Activated naive CD8-positive, alpha-beta T cell treated with anti-CD3 and anti-CD28 coated beads for 36 hours (primary cell): ENCODE measurements at places on chromosomes 11 and 22. TPM values are rescaled to one million over a fixed set of nuclear protein-coding genes. Genes with fewer than 3 reads are reported as not detected.

DNA sequence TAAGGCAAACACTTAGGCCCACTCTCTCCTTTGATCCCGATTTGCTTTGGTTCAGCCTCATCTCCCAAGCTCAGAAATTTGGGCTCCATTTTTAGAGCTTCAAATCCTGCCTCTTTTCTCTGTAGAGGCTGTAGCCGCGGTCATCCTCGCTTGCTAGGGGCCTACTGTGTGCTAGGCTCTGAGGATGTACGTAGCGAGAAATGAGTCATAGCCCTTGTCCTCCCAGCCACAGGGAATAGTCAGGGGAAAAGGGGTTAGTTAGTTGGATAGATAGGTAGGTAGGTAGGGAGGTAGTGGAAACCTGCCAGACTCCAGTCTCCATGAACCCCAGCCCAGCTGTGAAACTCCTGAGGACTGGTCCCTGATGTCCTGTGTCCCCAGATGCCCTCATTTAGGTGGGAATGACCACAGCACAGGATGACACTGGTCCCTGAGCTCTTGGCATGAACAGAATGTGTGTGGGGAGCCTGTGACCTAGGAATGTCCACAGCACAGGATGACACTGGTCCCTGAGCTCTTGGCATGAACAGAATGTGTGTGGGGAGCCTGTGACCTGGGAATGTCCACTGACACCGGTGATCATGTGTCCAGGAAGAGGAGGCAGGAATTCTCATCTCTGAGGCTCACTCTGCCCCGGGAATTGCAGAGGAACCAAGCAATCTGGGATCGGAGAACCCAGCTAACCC lies 21.4 kb upstream of the HMOX1 start:
- H3K27me3 ChIP-seq = peaks cover 11% of the 10 kb centered on the region
- H3K27ac ChIP-seq = no peak overlapping the region
- no peaks in the 10 kb centered on the region for H3K36me3 ChIP-seq

- no peak overlapping the region for H3K4me3 ChIP-seq
- H3K27ac ChIP-seq = peak overlapping the region; percentile 22
- H3K36me3 ChIP-seq = peaks cover 4% of the 10 kb centered on the region
- H3K4me1 ChIP-seq = peaks cover 70% of the 10 kb centered on the region
Measured at GRCh38 chr11:48017105-48017830, 36.9 kb downstream of the PTPRJ start.

DNA sequence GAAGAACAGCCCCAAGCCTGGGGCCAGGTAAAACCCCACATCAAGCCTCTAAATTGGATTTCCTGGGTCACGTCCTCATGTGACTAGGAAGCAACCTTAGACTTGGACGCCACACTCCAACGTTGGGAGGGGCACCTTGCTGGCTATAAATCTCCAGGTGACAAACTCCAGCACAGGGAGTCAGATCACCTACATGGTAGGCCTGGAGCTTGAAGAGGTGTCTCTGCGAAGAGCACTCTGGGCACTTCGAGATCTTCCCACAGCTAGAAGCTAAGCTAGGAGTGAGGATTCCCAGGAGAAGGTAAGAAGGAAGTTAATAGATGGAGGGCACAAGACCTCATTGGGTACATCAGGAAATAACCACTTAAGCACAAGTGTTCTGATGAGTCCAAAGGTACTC lies 77.1 kb upstream of the GNAZ start:
- peaks cover 2% of the 10 kb centered on the region for H3K36me3 ChIP-seq
- no peak for DNase-seq
- H3K27me3 ChIP-seq = peaks cover 51% of the 10 kb centered on the region
- H3K4me3 ChIP-seq = no peak overlapping the region

Gene NECTIN1
- total RNA-seq = 3.2 TPM

DNA sequence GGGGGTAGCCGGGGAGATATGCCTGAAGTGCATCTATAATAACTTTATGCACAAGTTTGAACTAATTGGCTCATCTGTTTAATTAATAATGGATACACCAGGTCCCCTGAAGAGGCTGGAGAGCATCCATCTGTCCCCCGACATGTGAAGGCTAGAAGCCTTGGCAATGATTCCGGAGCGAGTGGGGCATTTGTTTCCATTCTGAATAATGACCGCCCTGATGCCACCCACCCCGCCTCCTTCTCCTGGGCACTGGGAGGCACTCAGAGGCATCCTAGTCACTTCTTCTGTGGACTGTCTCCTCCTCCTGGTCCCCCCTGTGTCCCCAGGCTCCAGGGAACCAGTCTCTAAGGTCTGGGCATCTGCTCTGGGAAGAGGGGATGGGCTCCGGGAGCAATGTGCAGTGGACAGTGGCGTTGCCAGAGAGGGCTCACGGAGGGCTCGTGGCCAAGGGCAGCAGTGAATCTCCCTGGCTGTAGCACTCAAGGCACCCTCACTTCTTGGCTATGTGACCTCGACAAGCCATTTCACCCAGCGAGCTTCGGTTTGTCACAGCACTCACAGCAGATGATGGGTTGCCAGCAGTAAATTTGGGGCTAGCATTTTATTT lies 64.7 kb downstream of the TSPAN18 start:
- DNase-seq = no peak
- H3K36me3 ChIP-seq = no peaks in the 10 kb centered on the region
- no peaks in the 10 kb centered on the region for H3K4me1 ChIP-seq
- H3K4me3 ChIP-seq = no peak overlapping the region
- H3K27ac ChIP-seq = no peak overlapping the region
- H3K27me3 ChIP-seq = no peaks in the 10 kb centered on the region

DNA sequence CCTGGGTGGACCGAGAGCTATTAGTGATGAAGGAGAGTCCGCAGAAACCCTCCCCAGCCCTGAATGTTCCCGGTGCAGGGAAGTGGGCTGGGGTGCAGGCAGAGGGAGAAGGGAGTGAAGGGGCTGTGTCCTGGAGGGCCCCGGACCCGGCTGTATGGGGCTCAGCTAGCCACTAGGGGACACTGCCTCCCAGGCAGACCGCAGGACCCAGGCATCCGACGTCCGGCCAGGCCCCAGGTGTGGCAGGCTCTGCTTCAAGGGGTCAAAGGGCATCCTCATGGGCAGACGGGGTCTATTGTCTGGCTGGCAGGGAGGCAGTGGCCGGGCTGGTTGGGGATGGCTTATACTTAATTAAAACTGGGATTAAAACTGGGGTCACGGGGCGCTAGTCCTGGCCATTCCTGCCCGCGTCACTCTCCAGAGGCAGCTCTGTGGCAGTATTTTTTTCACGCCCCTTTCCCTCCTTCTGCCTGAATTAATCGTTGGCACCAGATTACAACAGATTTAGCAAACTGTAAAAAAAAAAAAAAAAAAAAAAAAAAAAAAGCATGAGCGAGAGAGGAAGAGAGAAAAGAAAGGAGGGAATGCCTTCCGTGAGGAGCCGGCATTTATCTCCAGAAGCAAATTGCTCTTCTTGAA lies 5.1 kb downstream of the FLRT1 start:
- no peak overlapping the region for H3K27ac ChIP-seq
- no peaks in the 10 kb centered on the region for H3K36me3 ChIP-seq
- H3K4me3 ChIP-seq = no peak overlapping the region

Gene MSANTD2
- total RNA-seq = 7.2 TPM

DNA sequence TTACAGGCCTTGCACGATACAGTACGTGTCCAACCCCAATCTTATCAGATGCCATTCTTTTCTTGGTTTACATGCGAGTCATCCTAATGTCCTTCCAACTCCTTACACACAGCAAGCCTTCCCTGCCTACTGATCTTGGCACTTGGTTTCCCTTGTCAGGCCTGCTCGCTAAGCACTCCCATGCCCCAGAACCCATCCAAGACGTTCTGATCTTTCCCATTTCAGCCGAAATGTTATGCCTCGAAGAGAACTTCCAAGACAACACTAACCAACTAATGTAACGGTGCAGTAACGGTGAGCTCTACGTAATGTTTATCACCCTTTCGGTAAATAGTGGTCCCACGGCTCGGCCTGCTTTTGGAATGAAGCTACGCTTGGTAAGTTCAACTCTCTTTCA lies 521 bp downstream of the PES1 start:
- H3K27ac ChIP-seq = no peak overlapping the region
- DNase-seq = no peak
- H3K4me1 ChIP-seq = peaks cover 14% of the 10 kb centered on the region
- peaks cover 30% of the 10 kb centered on the region for H3K36me3 ChIP-seq

Gene KRTAP5-9
- total RNA-seq = not detected

- H3K36me3 ChIP-seq = no peaks in the 10 kb centered on the region
- no peak for DNase-seq
- H3K4me3 ChIP-seq = no peak within 1 kb of the TSS
- H3K4me1 ChIP-seq = peaks cover 7% of the 10 kb centered on the region
- no peaks in the 10 kb centered on the region for H3K27me3 ChIP-seq
Measured at GRCh38 chr11:116837231-116838091, at the start of gene APOA1. TSS of gene APOA1 (minus strand) at chr11:116837622. CDS start at chr11:116837387, 235 bp downstream.

Gene MIAT
- total RNA-seq = 5.1 TPM

DNA sequence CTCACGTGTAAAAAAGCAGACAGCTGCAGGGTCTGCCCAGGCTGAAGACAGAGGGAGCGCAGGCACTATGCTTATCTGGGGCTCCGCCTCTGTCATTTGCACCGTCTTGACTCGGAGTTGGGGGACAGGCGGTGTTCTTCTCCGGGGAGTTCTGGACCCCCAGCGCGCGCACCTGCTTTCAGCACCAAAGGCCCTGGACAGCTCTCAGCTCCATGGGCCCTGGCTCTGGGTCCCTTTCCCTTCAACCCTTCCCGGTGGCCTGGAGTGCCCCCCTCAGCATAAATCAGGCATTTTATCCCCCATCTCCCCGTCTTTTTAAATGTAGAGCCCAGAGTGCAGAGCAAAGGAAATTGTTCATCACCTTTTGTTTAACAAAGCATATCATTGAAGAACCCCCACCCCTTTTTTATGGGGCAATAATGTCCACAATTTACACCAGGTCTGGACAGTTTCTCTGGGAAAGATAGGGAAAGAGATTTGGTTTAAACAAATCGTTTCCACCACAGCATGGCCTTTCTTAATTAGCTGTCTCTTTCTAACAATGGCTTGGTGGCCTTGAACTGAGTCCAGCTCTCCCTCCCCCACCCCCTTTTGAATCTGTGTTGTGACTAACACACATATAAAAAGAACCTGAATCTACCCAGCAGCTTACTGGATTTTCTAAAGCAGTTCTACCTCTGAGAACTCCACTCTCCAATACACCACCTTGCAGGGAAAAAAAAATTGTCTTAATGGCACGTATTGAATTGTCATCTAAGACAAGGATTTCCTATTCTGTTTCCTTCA lies 1.7 kb downstream of the SEZ6L start:
- H3K4me3 ChIP-seq = no peak overlapping the region
- peak; percentile 4 for DNase-seq
- H3K36me3 ChIP-seq = no peaks in the 10 kb centered on the region

Gene OR2D2
- not detected for total RNA-seq

- H3K36me3 ChIP-seq = no peaks in the 10 kb centered on the region
- no peak for DNase-seq
- H3K4me1 ChIP-seq = no peaks in the 10 kb centered on the region
- no peak overlapping the region for H3K27ac ChIP-seq
- H3K27me3 ChIP-seq = peaks cover 11% of the 10 kb centered on the region
- no peak overlapping the region for H3K4me3 ChIP-seq
Measured at GRCh38 chr11:75625021-75625420, 43.8 kb downstream of the MAP6 start.

Gene PHLDB1
- total RNA-seq = 2.9 TPM

Gene CCDC15
- total RNA-seq = 4.5 TPM

DNA sequence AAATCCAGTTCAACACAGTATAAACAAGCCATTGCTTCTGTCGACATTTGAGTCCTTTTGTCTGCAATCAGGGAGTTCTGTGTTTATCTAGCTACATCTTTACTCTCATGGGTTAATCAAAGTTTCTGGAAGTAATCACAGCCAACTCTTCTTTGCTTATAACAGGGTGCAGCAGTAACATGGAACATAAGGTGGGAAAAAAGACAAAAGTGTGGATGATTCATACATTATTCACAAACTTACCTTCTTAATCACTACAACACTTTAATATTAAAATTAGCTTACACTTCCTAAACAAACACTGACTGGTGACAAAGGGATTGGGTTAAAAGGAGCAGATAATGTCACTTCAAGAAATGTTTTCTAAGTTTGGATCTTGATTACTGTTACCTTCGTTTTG lies 44.7 kb downstream of the SNX19 start:
- H3K4me3 ChIP-seq = no peak overlapping the region
- H3K27me3 ChIP-seq = no peaks in the 10 kb centered on the region
- no peak overlapping the region for H3K27ac ChIP-seq
- H3K36me3 ChIP-seq = peaks cover 6% of the 10 kb centered on the region

DNA sequence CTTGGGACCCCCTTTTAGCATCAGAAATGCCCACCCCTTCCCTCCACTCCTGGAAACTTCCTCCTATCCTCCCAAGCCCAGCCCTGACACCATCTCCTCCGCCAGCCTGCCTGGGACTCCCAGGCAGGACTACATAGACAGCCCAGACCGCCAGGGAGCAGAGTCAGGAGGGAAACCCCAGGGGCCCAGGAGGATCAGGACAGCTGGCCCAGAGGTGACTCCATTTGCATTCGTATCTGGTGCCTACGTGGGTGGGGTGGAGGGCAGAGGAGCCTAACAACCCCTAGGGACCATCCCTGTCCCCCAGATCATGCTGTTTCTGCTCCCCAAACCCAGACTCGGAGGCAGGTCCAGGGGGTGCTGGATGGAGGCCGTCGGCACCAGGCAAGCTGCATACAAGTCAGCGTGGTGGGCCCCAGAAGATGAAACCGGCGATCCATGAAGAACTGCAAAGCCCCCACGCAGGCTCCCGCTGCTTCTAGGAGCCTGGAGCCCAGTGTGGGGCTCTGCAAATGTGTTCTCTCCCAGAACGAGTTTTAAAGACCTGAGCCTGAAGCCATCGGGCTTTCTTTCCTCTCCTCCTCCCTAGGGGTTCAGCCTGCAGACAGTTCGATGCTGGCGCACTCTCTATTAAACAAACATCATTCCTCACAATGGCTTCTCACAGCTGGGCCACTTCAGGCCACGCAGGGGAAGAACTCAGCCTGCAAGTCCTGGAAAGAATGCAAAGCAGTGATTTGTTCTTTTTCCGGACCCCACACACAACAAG lies 1506.8 kb downstream of the BRD1 start:
- peaks cover 3% of the 10 kb centered on the region for H3K27me3 ChIP-seq
- no peaks in the 10 kb centered on the region for H3K36me3 ChIP-seq

- H3K27ac ChIP-seq = no peak overlapping the region
- H3K27me3 ChIP-seq = peaks cover 9% of the 10 kb centered on the region
- H3K4me1 ChIP-seq = no peaks in the 10 kb centered on the region
- DNase-seq = no peak
- no peak overlapping the region for H3K4me3 ChIP-seq
Measured at GRCh38 chr22:49300241-49300640, 527.4 kb downstream of the BRD1 start.

Gene PNPLA3
- total RNA-seq = 0.39 TPM

DNA sequence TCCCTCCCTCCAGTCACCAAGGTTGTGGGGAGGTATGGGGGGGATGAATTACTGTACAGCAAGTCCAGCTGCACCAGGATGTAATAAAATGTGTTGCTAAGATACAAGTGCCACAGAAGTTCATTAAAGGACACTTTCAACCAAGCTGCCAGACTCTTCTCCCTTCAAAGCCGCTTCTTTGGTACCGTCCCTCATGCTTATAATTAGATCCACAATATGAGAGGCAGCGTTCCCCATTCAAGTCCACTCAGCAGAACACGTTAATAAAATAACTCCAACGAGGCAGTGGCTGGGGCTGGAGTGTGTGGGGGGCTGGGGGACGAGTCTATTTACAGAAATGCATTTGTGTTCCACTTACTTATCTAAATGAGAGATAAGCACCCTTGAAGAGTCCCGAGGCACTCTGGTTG lies 14.7 kb downstream of the PHF21B start:
- peaks cover 10% of the 10 kb centered on the region for H3K27me3 ChIP-seq
- no peaks in the 10 kb centered on the region for H3K4me1 ChIP-seq
- no peak for DNase-seq
- no peak overlapping the region for H3K27ac ChIP-seq
- no peaks in the 10 kb centered on the region for H3K36me3 ChIP-seq
- no peak overlapping the region for H3K4me3 ChIP-seq
